T-helper 17 cell (primary cell): ENCODE measurements at places on chromosomes 11 and 22.

- no peak for DNase-seq
Measured at GRCh38 chr11:59857439-59858434, 8.6 kb downstream of the TCN1 start.

DNA sequence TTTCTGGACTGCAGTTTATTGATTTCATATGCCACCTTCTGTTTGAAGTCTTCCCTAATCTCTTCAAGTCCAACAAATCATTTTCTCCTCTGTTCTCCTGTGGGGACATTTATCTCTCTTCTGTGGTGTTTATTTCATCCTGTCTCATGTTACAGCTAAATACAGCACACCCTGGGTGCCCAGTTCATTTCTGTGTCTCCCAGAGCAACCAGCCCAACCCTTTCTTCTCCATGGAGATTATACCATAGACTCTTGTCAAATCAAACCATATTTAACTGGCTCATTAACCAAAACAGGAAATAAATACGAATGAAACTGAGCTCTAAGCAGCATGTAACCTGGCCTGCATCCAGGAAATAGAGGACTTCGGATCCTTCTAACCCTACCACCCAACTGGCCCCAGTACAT lies at the start of gene MS4A8:
Gene MS4A8 (plus strand): TSS at position 329 of the 408 bp plus-strand sequence. CDS start 1,249 bp downstream, outside the sequence.
- DNase-seq: no peak

- DNase-seq: no peak
Measured at GRCh38 chr11:102306048-102306597, 11.2 kb upstream of the BIRC3 start.

DNA sequence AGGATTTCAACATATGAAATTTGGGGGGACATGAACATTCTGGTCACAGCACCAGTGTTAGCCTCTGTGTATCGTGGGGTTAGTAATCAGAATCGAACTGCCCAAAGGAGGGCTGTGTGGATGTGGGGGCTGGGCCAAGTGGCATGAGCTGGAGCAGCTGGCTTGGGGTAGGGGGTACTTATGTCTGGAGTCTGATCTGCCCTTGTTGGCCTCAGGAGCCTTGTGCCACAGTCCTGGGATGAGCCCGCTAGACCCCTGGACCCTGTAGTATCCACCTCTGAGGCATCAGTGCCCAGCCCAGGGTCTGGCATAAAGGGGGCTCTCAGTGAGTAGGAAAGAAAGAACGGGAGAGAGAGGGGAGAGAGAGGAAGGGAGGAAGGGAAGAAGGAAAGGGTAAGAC lies 67.3 kb downstream of the LRRC32 start:
- no peak for DNase-seq

- no peak for DNase-seq
Measured at GRCh38 chr22:43924877-43925276, 1.3 kb downstream of the PNPLA3 start.

- no peak for DNase-seq
Measured at GRCh38 chr11:128686021-128686741, 7.7 kb upstream of the FLI1 start.

- DNase-seq: no peak
Measured at GRCh38 chr22:31973739-31974138, 29.4 kb downstream of the YWHAH start.

GRCh38 chr11:8983552-8983951 lies 19.3 kb upstream of the TMEM9B start:
- DNase-seq: no peak

GRCh38 chr22:47011131-47011858 lies 248.8 kb downstream of the TBC1D22A start:
- DNase-seq: no peak

DNA sequence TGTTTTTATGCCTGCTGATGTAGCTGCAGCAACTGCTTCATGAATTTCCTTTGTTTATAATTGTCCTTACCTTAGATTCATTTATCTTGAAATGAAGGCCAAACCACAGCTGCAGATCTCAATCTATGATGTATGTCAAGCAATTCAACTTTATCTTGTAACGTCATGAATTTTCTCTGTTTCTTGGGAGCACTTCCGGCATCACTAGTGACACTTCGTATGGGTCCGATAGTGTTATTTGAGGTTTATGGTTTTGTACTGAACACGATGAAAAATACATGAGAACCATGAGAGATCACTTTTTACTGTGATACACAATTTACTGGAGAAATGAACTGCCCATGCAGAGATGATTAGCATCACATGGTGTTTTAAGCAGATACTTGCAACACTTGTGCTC lies 98.5 kb downstream of the CSTPP1 start:
- DNase-seq: no peak

DNA sequence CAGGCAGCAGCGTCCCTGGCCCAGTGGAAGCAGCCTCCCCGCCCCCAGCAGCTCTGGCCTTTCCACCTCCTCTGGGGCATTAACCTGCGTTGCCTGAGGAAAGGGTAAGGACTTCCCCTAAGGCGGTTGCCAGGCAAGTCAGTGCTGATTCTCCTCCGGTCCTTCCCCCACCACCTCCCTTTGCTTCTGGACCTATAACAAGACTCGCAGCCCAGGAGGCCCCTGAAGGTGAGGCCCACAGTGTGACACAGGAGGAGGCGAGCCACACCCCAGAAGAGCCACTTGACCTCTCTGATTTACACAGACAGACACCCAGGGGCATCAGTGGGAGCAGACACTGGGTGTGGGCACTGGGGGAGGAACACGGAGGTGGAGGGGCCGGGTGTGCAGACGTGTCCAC lies 35.4 kb downstream of the ASCL2 start:
- DNase-seq: no peak

GRCh38 chr11:93895106-93895862 lies 44.9 kb upstream of the VSTM5 start:
- DNase-seq: no peak

DNA sequence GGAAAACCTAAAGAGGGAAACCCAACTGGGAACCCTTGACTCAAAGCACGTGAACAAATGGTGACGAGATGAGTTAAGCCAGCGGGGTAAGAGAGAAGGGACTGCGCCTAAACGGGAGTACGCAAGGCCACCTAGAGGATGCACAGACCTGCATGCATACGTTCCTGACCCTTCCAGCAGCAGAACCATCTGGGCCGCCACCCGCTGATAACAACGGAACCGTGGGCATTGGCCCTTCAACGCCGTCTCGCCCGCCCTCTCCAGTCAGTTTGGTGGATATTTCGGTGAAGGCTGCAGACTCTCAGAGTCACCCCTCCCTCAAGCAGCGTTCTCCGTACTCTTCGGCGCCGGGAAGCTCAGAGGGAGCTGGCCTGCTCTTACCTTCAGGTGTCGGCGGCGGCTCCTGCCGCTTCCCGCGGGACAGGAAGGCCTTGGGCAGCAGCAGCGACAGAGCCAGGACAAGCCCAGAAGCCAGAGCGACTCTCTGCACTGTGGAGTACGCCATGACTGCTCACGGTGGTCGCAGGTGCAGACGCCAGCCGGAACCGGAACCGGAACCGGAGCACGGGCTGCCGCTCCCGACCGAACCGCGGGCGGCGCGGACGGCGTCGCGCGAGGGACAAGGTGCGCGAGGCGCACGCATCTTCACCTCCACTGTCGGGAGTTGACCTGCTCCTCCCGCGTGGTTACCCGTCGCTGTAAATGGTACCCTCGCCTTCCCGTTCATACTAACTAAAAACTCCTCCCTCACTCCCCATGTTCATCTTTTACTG lies at the start of gene RIC3:
Gene RIC3 (minus strand): TSS at position 541 of the 773 bp plus-strand sequence. CDS start 36 bp downstream, at position 505.
- no peak for DNase-seq

DNA sequence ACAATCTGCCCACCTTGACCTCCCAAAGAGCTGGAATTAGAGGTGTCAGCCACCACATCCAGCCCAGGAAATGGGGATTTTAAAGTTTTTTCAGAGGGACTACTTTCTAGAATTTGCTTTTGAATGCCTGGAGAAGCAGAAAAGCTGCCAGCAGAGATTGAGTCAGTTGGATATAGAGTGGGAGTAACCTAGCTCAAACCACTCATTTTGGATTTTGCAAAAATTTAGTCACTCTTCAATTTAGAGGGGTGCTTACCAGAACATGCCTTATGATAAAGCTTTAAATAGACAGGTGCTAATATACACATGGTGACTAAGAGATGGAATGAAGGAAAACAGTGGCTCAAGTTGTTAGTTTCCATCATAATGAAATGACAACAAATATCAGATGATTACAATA lies 26.5 kb upstream of the PSMA1 start:
- no peak for DNase-seq
